ENCODE measurements at places on chromosomes 12 and 14.

DNA sequence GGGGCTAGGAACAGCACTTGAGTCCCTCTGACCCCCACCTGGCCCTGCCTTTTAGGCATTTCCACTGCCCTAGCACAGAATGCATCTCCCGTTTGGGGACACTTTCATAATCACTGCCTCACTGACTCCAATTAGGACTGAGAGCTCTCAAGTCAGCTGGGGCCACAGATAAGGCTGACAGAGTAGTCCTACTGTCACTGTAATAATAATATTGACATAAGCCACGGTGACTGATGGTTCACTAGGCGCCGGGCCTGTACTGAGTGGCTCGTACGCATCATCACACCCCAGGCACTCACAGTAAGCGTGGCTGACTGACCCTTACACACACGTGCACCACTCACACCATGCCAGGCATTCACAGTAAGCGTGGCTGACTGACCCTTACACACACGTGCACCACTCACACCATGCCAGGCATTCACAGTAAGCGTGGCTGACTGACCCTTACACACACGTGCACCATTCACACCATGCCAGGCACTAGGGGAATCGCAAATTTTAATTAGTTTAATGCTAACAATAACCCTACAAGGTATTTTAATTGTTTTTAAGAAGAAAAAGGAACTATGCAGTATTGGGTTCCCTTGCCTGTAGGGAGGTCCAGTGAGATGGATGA lies 87.7 kb downstream of the CHGA start:
- H3K36me3 ChIP-seq, result no peaks in the 10 kb centered on the region
- no peaks in the 10 kb centered on the region for H3K27me3 ChIP-seq

- ATAC-seq, result no peak
- H3K4me3 ChIP-seq, result no peak overlapping the region
- no peak overlapping the region for H3K27ac ChIP-seq
- peaks cover 14% of the 10 kb centered on the region for H3K27me3 ChIP-seq
These were observed 7.3 kb upstream of the RCOR1 start for GRCh38 chr14:102584871-102585869.

DNA sequence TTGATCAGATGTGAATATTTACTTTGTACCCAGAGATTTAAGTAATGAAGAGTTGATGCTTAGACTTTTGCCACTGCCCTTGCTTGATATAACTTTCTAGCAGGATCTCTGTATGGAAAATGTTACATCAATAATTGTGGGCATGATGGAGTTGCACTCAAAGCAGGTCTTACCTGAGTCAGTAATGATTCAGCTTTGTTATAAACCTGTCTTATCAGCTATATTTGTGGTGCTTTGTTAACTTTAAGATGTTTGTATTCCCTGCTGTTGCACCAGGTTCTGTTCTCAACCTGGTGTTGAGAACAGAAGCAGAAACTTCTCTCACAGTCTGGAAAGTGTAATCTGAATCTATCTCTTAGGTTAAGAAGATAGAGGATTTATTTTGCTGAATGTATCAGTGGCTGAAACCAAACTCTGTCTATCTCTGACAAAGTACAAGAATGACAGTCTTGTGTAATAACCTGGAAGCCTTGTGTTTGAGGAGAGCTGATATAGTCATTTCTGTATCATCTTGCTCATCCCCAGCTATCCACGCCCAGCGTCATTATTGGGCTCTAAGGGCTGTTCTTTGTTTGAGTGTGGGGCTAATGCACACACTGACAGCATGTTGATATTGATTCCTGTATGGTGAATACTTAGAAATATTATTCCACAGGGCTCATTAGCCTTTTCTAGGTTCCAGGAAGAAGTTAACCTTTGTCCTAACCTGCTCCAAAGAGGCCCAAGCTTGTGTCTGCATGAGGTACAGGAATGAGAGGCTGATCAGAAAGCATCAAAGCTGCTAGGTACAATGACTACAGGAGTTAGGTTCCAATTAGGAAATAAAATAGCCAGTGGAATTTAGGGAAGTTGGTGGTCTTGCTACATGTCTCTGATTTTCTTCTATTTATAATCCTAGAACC lies 3.6 kb downstream of the AKAP6 start:
- no peak overlapping the region for H3K27ac ChIP-seq
- H3K4me1 ChIP-seq, result no peaks in the 10 kb centered on the region
- no peak for ATAC-seq
- no peaks in the 10 kb centered on the region for H3K27me3 ChIP-seq

DNA sequence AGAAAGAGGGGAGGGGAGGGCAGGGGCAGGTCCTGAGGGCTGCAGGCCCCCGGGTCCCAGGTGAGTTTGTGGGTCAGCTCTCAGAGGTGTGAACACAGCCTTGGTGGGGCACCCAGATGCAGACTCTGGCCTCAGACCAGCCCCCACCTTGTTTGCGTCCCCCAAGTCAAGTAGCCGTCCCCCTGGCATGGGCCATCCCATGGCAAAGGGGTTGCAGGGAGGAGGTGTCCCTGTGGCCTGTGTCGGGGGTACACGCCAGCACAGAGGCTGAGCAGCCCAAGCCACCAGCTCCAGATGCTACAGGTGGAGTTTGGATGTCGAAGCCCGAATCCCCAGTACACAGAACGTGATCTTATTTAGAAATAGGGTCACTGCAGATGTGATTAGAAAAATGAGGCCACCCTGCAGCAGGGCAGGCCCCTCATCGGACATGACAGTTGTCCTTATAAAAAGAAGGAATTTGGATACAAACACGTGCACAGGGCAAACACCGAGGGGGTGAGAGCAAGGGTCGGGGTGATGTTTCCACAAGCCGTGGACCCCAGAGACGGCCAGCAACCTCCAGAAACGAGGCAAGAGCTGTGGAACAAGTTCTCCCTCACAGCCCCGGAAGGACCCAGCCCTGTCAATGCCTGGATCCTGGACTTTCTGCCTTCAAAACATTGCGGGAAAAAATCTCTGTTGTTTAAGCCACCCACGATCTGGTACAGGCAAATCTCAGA lies 141.2 kb upstream of the C14orf180 start:
- no peaks in the 10 kb centered on the region for H3K27me3 ChIP-seq
- H3K27ac ChIP-seq, result no peak overlapping the region
- no peaks in the 10 kb centered on the region for H3K36me3 ChIP-seq
- ATAC-seq, result no peak
- H3K4me1 ChIP-seq, result peaks cover 18% of the 10 kb centered on the region

GRCh38 chr12:54865683-54866324 lies 11.5 kb downstream of the MUCL1 start:
- no peaks in the 10 kb centered on the region for H3K36me3 ChIP-seq
- no peaks in the 10 kb centered on the region for H3K4me1 ChIP-seq
- no peaks in the 10 kb centered on the region for H3K27me3 ChIP-seq
- no peak overlapping the region for H3K4me3 ChIP-seq
- no peak for ATAC-seq

DNA sequence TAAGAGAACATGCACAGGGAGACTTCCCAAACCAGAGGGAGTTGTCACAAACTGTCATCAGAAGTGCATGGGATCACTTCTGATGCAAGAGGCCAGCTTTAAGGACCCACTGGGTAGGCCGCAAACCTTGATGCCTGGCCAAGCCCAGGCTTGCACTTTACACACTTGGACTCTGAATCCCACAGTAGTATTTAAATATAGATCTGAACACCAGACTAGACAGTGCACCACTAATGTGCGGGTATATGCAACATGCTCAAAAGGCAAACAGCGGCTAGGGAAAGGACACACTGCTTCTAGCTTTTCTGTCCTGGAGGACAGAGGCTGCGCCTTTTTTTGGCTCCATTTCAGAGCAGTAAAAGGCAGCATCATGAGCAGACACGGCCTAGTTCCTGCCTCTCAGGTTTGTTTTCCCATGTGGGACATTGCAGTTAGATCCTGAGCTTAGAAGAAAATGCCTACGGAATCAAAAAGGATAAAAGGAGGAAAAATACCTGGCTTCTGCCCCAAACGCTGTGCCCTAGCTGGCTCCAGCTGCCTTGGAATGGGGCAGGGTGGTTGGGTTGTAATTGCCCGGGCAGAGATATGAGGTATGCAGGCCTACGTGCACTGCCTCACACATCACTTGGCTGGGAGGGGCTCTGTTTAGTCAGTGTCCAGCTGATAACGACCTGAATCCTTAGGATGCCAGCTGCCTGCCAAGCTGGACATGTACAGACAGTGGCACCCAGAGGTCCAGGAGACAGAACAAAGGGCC lies 84.5 kb upstream of the EGLN3 start:
- H3K27me3 ChIP-seq, result no peaks in the 10 kb centered on the region
- H3K36me3 ChIP-seq, result no peaks in the 10 kb centered on the region
- no peak overlapping the region for H3K4me3 ChIP-seq
- H3K4me1 ChIP-seq, result no peaks in the 10 kb centered on the region

DNA sequence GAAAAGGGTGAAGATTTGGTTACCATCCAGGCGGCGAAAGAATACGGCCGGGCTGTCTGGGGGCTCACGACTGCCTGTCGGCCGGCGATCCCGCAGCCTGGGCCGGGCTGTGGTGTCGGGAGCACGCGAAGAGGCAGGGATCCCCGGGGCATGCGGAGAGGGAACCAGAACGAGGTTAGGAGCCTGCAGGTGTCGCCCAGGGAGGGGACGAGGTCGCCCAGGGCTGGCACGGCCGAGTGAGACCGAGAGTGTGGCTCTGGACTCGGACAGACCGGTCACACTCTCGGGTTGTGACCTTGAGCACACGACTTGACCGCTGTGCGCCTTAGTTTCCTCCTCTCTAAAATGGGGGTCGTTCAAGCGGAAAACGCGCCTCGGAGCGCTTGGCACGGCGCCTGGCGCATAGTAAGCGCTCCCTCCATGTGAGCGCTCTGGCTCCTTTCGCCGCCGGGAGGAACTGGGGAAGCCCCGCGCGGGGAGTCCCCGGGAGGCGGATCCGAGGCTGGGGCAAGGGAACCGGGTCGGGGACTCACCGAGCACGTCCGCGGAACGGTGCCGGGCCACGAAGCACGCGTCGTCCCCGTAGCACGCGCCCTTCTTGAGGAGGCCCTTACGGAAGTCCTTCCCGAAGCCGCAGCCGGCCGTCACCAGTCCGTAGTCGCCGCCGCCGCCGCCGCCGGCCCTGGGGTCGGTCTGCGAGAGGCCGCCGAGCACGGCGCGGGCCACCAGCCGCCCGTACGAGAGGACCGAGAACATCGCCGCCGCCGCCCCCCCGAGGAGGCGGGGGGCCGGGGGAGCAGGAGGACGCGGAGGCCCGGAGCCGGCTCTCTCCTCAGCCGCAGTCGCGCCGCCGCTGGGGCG lies 612 bp downstream of the PPTC7 start:
- H3K27me3 ChIP-seq, result no peaks in the 10 kb centered on the region
- peak overlapping the region; percentile 90 for H3K4me3 ChIP-seq
- peak overlapping the region; percentile 96 for H3K27ac ChIP-seq
- peak; percentile 64 for ATAC-seq

DNA sequence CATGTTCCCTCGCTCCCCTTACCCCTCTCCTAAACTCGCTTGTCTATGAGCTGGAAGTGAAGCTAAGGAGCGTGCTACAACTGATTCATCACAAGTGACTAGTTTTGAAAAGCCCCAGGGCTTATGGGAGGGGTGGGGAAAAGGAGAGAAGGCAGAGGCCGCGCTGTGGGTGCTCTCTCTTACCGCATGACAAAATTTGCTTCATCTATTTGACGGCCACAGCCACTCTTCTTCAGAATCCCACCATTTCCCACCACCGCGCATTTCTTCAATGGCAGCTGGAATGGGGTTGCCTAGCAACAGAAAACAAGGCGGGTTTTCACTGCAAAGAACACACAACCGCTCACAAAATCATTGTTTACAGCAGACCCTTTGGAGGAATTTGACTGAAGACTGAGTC lies 79.4 kb downstream of the ST8SIA1 start:
- H3K36me3 ChIP-seq, result no peaks in the 10 kb centered on the region
- ATAC-seq, result no peak

- H3K27me3 ChIP-seq, result peaks cover 8% of the 10 kb centered on the region
- ATAC-seq, result no peak
- H3K36me3 ChIP-seq, result no peaks in the 10 kb centered on the region
- H3K4me1 ChIP-seq, result peaks cover 8% of the 10 kb centered on the region
- H3K27ac ChIP-seq, result no peak overlapping the region
These were observed 3.6 kb upstream of the BATF start for GRCh38 chr14:75518625-75519024.

DNA sequence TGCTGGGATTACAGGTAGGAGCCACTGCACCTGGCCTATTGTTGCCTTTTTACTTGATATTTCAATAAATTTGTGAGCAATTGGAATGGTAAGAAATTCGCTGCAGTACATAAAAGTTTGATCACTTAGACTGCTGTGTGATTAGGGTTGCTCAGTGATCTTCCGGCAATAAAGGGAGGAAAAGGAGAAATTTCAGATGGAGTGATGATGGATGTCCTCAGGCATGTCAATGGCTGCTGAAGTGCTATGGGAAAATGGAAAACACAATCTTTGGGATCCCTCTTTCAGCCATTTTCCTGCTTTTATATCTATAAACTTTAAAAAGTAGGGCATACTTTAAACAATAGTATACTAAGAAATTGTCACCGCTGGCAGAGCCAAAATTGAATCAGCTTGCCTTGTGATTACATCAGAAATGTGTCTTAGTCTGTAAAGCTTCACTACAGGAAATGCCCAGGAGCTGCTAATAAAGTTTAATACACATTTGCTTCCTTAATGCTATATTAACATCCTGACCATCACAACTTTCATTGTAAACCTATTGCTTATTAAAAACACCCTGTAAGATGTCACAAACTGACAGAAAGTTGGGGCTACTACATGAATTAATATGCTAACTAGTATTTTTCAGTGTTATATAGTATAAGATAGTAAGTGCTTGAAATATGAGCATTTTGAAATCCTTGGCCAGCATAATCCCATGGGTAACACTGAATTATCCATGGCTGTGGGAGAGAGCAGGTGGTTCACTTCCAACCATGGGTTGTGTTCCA lies 13.7 kb upstream of the FBXL14 start:
- peaks cover 16% of the 10 kb centered on the region for H3K4me1 ChIP-seq
- H3K27me3 ChIP-seq, result no peaks in the 10 kb centered on the region
- no peaks in the 10 kb centered on the region for H3K36me3 ChIP-seq
- H3K4me3 ChIP-seq, result no peak overlapping the region

DNA sequence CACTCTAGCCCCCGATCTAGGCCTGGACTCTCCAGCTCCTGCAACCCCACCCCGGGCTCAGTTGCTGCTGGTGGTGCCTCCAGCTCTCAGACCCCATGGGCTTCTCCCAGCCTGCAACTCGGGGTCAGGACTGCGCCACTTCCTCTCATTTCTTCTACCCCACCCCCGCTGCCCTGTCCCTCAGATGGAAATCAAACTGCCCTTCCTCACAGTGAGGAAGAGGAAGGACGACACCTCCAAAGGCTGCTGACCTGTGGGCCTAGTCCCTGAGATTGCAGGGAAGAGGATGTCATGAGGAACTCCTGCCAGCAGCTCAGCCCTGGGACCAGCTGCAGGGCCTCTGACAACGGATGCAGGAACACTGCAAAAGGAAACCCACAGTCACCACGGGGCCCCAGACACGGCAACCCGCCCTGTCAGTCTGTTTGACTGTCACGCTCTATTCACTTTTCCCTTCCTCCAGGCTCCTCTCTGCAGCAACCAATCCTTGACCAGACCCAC lies 29.3 kb upstream of the PNMA1 start:
- H3K27ac ChIP-seq, result peak overlapping the region; percentile 89
- no peaks in the 10 kb centered on the region for H3K27me3 ChIP-seq
- H3K4me1 ChIP-seq, result peaks cover 28% of the 10 kb centered on the region
- ATAC-seq, result peak; percentile 11
- H3K4me3 ChIP-seq, result no peak overlapping the region
